Right cardiac atrium (tissue), 5 donors: ENCODE measurements at places on chromosomes 2 and 18.

GRCh38 chr2:215019521-215020145 is 118.8 kb downstream of the ABCA12 start:
- DNase-seq, result no peak

- no peak for DNase-seq
These were observed 227.0 kb upstream of the COPS8 start for GRCh38 chr2:236858661-236859060.

DNA sequence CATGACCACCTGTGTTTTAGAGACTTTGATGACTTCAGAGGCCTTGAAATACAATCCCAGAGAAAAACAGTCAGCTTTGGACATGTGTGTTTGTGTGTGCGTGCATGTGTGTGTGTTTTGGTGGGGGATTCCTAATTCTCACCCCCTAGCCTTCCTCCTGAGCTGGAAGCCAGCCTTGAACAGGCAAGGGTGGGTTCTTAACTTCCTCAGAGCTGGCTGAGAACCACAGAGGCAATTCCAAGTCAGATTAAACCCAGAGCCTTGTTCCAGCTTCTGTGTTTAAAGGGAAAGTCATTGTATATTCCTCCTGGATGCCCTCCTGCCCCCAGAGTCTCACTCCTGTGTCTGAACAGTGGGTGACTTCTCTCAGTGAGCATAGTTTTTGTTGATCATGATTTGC is 45.2 kb upstream of the MGAT4A start:
- no peak for DNase-seq

DNA sequence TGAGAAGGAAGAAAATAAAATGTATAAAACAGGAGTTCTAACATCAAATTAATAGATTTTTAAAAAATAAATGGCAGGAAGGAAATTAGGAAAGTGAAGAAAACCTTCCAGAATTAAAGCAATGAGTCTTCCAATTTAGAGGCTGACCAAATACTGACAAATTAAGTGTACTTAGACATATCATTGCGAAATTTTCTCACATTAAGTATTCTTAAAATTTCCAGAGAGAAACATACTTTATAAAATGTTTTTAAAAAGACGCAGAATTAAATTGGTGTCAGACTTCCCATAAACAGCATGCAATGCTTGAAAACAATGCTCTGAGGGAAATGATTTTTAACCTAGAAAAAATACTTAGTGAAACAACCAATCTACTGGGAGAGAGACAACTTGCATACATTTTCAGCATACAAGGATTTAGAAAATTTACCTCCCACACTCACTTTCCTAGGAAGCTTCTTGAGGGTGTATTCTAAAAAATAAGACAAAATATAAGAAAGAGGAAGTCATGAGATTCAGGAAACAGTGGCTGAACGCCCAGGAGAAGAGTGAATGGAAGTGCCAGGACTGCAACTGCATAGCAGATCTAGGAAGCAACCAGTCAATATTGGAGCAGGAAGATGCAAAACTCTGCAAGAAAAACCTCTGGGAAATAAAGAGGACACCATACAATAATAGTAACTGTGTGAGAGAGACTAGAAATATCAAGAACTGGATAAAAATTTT is 339.9 kb downstream of the ADCYAP1 start:
- DNase-seq, result no peak

- peak; percentile 68 for DNase-seq
These were observed 78.5 kb downstream of the RHOB start for GRCh38 chr2:20525041-20526035.
